ENCODE measurements at places on chromosomes 11 and 22.

DNA sequence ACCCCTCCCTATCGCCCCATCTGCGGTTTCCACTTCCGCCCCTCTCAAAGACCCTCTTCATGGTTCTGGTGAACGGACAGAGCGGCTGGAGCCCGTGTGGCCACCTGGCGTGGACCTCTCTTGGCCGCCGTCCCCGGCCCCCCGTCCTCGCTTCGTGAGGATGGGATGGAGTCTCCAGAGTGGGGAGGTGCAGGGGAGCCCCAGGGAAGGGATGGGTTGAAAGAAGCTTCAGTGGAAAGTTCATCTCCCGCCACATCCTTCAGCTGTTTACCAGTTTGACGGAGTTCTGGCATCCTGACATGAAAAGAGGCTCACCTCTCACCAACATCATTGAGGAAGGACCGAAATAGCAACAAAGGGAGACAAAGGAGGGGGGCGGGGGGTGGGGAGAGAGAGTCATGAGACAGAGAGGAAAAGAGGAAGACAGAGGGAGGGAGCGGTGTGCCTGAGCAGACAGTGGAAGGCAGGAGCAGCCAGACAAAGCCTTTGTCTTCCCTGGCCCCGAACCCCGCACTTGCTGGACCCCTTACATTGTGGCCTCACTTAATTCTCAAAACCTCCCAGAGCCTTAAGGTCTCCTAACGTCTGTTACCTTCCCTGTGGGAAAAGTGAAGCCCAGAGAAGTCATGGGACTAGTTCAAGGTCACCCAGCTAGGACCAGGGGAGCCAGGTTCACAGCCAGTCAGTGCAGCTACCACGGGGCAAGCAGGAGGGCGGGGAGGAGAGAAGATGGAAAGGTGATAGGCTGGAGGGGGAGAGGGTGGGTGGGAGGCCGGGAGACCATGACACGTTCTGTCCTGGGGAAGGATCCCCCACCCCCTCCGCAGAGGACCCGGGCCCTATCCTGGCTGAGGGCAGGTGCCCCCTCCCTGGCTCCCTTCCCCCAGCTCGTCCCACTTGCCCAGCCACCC is 54.9 kb downstream of the CD6 start:
- DNase-seq = no peak

GRCh38 chr11:92776676-92777075 is 192.8 kb upstream of the MTNR1B start:
- DNase-seq = no peak

GRCh38 chr22:46373921-46374662 is 38.6 kb downstream of the TRMU start:
- no peak for DNase-seq

- DNase-seq = no peak
Observed at GRCh38 chr22:35312198-35313059, 12.7 kb downstream of the TOM1 start.

- DNase-seq = no peak
Observed at GRCh38 chr11:17522655-17523054, 21.6 kb downstream of the USH1C start.

DNA sequence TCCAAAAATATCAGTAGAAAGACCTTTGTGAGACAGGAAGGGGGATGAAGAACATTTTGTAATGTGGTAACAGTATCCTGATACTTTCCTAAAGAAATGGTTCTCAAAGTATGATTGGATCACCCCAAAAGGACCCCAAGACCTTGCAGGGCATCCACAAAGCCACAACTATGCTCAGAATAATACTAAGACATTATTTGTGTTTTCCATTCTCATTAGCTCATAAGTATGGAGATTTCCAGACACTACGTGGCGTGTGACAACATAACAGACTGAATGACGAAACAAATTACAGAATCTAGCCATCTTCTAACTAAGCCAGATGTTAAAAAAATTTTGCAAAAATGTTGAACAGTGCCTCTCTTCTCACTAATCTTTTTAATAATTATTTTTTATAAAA is 24.9 kb downstream of the CHEK2 start:
- no peak for DNase-seq

GRCh38 chr11:113833151-113833550 is 42.2 kb downstream of the USP28 start:
- no peak for DNase-seq

DNA sequence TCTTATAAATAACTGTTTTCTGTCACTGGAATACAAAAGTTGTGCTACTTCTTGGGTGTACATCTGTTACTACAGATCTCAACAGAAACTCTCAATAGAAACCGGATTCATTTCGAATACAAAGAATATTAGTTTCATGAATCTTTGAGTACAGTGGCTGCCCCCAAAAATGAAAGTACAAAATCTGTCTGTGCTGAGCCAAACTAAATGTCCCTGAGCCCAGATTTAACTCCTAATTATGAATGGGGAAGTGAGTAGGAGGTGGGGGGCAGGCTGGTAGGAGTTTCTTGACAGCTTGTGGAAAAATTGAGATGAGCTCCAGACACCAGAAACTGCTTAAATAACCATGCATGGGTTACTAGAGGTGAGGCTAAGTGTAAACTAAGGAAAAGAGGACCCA is 41.6 kb downstream of the PITPNB start:
- no peak for DNase-seq

DNA sequence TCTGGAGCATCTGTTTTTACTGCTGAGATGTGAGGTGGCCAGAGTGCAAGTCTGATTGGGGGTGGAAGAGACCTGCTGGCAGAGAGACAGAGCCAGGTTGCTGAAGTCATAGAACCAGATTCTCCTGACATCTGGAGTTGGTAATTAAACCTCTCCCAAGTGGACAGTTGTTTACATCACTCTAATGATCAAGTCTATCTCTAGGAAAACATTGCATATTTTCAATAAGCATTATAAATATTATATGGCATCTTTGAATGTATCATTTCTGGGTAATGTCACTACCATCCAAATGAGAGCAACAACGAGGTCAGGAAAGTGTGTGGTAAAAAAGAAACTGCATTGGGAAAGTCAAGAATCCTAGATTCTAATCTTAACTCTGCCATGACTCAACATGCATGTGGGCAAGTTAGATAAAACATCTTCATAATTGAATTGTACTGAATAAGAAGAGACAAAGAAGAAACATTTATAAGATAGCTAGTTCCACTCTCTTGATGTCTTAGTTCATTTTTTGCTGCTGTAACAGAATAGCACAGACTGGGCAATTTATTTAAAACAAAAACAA is 351.2 kb upstream of the API5 start:
- DNase-seq = no peak

GRCh38 chr22:35900483-35901168 is 128.0 kb downstream of the RBFOX2 start:
- DNase-seq = no peak

- peak; percentile 18 for DNase-seq
Observed at GRCh38 chr11:19259487-19260345, 19.0 kb upstream of the E2F8 start.

DNA sequence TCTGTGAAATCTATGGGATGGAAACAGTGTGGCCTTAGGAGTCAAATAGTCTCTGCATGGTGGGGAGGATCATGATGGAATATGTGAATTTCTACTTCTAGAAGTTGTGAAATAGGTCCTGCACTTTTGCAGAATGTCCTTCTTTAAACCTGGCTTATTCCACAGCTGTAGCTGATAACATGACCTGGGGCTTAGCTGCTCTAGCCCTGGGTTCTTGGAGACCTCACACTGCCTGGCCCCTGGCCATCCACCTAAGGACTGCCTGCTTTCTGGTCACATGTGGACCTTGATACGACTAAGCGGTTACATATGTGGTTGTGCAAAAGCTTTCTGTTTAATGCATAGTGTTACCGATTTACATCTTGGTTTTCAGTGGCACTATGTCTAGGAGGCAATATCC is 88.2 kb downstream of the SWAP70 start:
- DNase-seq = no peak

DNA sequence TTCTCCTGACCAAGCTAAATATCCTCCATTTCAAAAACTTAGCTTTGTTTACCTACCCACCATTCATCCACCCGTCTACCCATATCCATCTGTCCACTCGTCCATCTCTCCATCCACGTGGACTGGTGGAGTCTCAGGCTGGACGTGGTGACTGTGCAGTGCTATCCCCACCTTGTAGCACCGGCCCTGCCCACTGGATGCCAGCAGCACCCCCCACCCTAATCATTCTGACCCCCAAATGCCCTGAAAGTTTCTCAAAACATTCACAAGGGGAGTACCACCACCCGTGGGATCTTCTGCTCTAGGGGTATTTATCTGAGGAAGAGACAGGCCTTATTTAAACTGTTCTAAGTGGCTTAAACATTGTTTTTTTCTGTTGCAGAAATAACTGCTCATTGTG is 206.4 kb downstream of the TBC1D22A start:
- DNase-seq = no peak

DNA sequence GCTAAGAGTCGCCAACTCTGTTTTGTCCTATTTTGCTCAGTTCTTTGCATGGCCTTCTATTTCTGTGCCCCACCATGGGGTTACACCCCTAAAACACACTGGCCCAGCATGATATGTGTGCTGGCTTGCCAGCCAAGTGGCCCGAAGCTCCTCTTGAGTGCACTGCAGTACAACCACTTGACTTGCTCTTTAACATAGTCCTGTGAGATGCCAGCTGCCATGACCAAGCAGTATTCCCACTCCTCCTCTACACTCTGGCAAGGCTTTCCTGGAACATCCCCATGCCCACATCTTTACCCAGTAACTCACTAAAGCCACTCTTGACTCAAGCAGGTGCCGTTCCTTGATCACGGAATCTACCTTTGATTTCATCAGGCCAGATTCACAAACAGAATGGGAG is 102.9 kb upstream of the GAL start:
- no peak for DNase-seq

DNA sequence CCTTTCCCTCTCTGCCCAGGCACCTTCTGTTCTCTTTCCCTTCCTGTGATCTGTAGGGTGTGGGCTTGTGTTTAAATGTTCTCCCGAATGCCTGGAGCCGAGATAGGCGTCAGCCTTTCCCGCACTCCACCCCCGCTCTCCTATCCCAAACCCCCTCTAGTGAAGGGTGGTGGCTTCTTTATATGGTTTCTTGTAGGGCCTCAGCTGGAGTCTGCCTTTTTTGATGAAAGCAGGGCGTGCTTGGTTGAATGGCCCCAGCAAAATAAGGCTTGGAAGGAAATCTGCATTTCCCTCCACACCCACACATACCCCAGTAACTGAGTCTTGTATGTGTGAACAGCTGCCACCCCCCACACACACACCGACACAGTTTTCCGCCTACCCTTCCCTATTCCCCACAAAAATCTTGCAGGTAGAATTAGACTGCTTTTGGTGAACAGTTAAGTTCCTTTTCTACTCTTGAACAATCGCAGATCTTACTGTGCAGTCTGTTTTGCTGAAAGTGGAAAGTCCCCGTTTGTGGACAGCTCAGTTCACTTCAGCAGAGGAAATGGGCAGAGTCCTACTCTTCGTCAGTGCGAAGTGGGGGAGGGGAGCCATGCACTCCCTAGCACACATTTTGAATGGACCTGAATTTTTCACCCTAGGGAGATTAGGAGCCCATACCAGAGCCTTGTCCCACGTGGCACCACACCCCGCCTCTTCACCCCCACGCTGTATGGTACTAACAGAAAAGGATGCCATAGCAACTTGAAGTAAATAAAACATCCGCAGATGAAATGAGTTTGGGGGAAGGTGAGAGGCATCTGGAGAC is 25.5 kb upstream of the GRK2 start:
- no peak for DNase-seq

- no peak for DNase-seq
Observed at GRCh38 chr11:10864688-10865087, 6.8 kb upstream of the ZBED5 start.

DNA sequence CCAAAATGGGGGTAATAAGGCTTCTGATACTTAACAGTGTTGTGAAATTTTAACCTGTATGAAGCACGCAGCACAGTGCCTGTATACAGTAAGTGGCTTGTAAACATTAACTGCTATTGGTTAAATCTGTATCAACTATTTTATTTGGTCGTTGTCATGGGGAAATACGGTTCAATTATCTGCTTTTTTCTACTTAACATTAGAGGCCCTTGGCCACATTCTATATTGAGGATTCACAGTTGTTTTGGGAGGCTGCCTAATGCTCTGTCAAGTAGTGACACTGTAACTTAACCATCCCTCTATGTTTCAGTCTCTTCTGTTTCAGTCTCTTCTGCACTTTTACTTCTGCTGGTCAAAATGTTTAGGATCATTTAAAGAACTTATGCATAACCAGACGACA is 95.6 kb downstream of the LDLRAD3 start:
- DNase-seq = no peak

All from NCI-H1092 (cell line).